IPS DF 6.9 (cell line): ENCODE measurements at places on chromosomes 3 and 15.

GRCh38 chr3:13833506-13834257 is 46.2 kb downstream of the WNT7A start:
- DNase-seq = no peak

DNA sequence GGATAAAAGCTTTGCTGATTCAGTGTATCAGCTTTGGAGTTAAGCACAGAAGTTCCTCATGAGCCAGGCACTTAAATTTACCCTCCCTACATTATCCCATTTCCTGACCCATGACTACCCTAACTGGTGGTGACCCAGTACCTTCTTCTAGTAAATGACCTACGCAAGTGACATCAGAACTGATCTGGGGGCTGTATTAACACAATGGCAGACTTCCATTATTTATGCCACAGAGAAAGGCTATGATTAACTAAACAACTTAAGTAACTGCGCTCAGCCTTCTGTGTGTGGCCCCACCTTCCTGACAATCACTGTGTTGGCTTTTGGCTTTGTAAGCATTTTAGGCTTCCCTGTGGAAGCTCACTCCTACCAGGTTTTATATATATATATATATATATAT is 1.9 kb downstream of the MB21D2 start:
- no peak for DNase-seq

- DNase-seq = no peak
Measured at GRCh38 chr3:46999516-47000197, 20.2 kb downstream of the NBEAL2 start.

DNA sequence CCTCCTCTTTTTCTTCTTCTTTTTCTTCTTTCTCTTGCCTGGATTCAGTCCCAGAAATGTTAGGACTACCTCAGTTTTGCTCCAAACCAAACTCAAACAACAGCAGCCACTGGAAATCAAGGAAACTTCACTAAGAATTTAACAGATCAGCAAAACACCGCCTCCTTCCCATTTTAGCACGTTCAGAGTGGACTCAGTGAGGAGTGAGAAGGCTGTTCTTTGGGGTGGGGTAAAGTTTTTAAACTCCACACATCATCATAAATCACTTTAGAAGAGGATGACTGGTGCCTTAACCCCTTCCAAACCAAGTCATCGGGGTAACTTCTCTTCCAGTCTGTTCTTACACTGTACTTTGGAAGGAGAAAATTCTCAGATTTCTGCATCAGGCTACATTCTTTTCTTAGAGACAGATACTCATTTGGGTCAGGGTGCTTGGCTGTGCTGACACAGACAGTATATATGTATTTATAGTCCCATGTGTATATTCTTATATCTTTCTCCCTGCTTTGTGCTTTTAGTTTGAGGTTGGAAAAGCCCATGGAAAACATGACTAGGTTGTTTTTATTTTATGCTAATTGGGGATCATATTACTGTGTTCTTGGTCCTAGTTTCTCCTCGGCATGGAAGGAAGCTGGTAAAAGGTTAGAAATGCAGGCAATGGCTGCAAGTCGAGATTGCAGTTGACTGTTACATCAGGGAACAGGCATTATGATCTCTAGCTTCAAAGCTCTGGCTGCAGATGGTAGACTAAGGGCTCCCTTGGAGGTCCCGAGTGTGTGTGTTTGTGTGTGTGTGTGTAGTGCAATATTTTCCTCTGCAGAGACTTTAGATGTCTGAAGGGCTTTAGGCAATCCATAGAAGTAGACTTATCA is at the start of gene CCDC80:
CCDC80 (minus strand) TSS at position 214 of the 872 bp plus-strand sequence. CDS start 1,238 bp downstream, outside the sequence.
- DNase-seq = no peak

GRCh38 chr15:83850015-83850414 is 196.1 kb downstream of the ADAMTSL3 start:
- no peak for DNase-seq

DNA sequence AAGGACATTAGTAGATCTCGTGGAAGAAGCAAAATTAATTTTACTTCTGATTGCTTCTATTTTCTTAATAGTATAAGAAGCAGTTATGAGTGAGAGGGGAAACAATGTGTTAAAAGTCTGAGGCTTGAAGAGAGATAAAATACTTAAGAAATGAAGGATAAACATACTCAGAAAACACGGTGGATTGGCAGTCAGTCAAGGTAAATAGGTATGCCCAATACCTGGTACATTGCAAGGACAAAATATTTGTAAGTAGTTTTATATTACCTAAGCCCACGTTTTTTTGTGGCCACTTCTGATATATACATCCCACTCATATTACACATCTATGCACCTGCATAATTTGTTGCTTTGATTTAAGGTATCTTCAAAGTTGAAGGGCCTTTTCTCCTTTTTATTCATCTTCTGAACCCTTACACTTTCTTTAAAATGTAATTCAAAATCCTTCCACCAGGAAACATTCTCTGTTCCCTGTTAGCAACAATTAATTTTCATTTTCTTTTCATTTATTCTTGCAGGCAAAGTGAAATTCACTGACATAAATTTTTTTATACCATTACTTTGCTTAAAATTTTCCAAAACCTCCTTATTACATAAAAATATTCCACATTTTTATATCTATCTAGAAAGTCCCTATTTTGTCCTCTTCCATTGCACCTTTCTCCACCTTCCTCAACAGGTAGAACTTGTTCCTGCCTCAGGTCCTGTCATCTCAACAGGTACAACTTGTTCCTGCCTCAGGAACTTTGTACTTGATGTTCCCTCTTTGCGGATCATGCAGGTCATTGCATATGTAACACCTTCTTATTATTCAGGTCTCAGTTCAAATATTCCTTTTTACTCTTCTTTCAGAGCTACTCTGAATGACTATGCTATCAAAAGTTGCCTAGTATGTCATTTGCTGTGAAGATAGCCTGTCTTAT is 755.7 kb upstream of the ALCAM start:
- DNase-seq = no peak

- DNase-seq = no peak
Measured at GRCh38 chr3:143648708-143649107, 199.6 kb downstream of the SLC9A9 start.
